Vagina (tissue), 2 donors: ENCODE measurements at places on chromosomes 5 and 9.

DNA sequence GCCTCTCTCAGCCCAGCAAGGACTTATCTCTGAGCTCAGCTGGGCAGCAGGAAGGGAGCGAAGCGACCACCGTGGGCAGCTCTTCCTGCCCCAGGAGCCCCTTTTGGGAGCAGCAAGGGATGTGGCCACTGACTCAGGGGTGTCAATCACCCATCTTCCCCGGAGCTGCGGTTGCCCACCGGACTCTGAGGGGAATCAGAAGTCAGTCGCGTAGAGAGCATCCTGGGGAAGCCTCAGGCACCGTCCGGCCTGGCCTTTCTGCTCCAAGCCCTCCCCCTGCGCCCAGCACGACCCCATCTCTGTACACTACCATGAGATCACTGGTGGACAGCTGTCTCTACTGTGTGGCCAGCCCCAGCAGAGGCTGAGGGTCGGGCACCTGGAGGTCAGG lies 24.6 kb downstream of the GFI1B start:
- DNase-seq: no peak

DNA sequence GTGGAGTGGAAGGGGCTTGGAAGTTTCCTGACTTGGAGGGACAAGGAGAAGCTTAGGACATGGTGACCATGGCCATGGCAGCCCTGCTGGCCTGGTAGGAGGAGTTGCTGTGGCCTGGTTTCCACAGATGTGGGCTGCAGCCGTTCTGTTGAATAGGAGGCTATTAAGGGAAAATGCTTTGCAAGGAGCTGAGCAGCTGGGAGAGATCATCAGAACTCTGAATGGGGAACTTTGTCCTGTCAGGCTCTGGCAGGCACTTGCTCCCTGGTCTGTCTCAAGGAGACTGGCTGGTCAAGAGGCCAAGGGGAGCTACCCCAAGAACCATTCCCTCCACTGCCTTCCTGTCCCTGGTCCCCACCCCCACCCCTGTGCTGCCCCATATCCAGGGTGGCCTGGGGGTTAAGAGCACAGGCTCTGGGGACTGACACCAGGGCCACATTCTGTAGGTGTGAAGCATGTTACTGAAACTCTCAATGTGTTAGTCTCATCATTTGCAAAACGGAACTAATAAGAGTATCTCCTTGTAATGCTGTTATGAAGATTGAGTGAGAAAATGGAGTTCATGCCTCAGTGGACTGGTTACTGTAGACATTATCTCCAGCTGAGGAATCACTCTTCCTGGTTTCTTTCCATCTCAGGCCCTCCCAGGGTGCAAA lies 84.0 kb upstream of the ARAP3 start:
- DNase-seq: no peak

- DNase-seq: no peak
Measured at GRCh38 chr5:123951582-123951977, 439.6 kb downstream of the CSNK1G3 start.

DNA sequence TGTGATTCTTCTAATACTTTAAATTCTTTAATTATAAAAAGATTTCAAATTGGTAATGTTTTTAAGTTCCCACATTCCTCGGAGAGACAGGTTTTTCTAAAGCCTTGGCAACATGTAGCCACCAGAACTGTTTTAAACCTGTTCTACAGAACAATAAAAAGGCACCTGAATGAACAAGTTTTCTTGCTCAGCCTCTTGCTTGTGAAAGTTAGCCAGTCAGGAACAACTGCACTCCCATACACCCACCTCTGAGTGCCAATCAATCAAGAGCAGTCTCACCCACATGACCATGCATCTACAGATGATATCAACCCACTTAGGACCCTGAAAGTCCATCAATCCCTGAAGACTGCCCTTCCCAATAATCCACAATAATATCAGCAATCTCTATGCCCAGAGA lies 62.3 kb downstream of the AP3B1 start:
- no peak for DNase-seq

GRCh38 chr9:36141288-36141687 lies 4.8 kb downstream of the GLIPR2 start:
- no peak for DNase-seq

DNA sequence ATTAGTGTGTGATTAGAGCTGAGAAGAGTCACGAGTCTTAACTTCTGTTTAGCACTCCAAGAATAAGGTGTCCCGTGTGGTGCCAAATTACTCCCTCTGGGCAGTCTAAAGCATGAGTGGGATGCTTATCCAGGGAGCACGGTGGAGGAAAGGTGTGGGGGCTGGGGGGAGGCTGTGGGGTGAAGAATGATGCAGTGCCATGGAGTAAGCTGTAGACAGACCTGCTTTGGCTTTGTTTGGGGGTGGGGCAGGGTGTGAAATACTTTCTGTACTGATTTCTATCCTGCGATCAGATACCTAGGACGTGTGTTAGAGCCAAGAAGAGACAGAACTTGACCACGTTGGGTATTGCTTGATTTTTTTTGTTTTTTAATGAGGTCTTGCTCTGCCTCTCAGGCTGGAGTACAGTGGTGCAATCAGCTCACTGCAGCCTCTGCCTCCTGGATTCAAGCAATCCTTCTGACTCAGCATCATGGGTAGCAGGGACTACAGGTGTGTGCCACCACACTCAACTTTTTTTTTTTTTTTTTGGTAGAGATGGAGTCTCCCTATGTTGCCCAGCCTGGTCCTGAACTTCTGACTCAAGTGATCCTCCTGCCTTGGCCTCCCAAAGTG lies 232.8 kb downstream of the MAN2A1 start:
- DNase-seq: no peak

- no peak for DNase-seq
Measured at GRCh38 chr5:126461838-126462237, 38.6 kb downstream of the GRAMD2B start.

- no peak for DNase-seq
Measured at GRCh38 chr5:98144116-98144515, 629.3 kb upstream of the RGMB start.

DNA sequence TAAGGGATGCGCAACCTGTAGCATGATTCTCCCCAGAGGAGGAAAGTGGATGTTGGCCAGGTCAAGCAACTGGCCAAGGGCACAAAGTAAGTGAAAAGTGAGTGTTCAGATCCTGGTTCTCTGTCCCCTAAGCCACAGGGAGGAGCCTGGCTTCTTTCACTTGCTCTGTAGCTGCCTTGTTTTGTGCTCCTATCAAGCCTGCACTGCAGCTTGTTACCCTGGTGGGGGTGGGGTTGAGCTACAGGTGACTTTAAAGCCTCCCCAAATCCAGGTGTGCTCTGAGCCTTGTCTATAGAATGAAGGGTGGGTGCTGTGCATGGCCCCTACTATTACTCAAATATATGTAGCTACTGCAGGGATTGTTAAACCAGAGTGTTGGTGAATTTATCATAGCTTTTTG lies 32.9 kb downstream of the RALGPS1 start:
- no peak for DNase-seq

DNA sequence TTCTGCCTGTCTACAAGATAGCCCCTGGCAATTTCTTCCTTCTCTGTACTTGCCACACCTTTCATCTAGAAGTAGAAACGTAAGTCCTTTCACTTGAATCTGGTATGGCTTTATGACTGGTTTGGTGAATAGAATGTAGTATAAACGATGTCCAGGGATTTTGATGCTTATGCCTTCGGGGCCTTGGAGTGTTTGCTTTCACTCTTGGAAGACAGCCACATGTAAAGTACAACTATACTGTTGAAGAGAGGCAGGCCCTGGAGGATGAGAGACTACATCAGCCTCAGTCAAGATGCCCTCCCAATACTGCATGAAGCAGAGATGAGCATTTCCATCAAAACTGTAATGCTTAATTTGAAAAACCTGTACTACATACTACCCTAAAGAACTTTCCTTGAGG lies 553.8 kb upstream of the C9orf72 start:
- DNase-seq: no peak

DNA sequence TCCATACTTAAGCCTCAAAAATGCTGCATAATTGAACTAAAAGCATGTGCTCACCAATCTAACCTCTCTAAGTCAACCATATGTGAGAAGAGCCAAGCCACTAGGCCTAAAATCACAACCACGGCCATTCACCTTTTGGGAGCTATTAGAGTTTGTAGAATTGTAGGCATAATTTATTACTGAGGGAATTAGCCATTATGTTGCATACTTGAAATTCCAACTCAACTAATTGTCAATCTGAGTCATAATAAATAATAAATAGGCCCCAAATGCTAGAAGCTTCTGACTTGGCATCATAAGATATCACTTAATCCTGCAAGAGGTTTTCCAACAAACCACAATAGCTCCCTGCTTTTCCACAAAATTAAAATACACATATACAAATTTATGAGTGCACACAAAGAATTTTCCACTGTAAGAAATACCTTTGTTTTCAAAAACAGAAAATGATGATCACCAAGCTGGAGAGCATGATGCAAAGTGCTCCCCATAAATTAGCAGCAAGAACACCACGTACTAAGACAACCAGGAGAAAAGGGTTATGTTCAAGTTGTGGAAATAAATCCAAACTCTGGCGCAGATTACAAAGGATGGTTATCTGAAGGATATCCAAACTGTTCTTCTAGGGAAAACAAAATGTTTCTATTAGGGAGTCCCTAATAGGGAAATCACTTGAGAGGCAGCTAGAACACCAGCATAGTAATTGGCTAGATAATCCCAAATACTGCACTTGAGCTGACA lies 250.0 kb upstream of the SLC30A5 start:
- DNase-seq: no peak

DNA sequence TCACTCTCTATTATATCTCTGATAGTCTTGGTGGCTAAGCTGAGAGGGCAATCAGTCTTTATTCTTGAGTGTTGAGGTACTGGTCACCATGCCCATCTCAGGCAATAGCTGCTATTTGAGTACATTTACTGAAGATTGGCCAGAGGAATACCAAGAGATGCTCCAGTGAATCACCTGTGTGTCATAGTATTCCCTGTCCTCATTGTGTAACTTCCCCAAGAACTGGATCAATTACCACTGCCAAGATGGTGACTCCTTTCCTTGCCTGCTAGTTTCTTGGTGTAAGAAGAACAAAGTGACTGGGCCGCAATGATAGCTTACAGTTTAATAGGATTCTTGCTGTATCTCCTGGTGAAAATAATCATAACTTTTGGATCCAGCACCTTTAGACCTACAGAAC lies 418.7 kb upstream of the KIF2A start:
- no peak for DNase-seq

- no peak for DNase-seq
Measured at GRCh38 chr5:167574464-167574863, 717.0 kb upstream of the WWC1 start.

- DNase-seq: no peak
Measured at GRCh38 chr9:6522263-6522662, 109.3 kb downstream of the UHRF2 start.

- DNase-seq: no peak
Measured at GRCh38 chr5:39274398-39275085, 55.2 kb upstream of the FYB1 start.

DNA sequence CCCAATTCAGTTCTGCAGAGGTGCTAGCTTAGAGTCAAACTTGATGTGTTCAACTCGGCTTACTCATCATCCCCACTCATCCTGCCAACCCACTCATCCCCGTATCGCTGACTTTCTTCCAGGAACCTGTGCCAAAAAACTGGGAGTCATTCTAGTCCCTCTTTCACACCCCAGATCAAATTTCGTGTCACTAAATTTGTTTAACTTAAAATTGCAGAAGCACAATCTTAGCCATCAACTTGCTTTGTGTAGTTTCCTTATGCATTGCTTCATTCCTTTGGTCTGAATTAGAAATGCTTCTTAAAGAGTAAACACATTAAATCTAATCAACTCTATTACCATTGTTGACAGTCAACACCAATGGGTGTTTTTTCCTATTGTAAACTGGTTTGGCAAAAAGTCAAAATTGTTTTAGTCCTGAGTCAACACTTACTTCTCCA lies 162.4 kb downstream of the TTC39B start:
- DNase-seq: no peak

GRCh38 chr5:38524022-38524421 lies 32.4 kb downstream of the LIFR start:
- no peak for DNase-seq

DNA sequence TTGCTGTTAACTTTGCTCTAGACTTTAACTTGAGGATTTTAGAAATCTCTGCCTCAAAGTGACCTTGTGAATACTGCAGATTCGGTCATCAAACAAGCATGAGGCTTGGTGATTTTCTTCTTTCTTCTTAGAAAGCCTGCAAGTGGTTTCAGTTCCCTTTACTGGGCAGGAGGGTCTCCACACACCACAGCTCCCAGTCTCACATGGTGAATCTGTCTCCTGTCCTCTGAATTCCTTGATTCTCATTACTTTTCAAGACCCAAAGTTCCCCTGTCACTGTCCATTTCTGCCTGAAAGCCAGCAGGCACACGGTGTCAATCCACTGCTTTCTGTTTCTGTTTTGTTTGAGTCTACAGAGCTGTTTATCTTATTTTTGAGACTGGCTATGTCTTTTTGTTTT lies 14.1 kb downstream of the HSPB3 start:
- no peak for DNase-seq

GRCh38 chr5:159342840-159343239 lies 12.6 kb upstream of the IL12B start:
- DNase-seq: no peak

- DNase-seq: no peak
Measured at GRCh38 chr5:150058480-150059126, 27.8 kb downstream of the CSF1R start.

- DNase-seq: no peak
Measured at GRCh38 chr9:122122903-122123632, 30.0 kb upstream of the TTLL11 start.

GRCh38 chr5:76194340-76194739 lies 111.2 kb downstream of the SV2C start:
- no peak for DNase-seq

GRCh38 chr5:143772621-143773020 lies 39.3 kb upstream of the HMHB1 start:
- no peak for DNase-seq

DNA sequence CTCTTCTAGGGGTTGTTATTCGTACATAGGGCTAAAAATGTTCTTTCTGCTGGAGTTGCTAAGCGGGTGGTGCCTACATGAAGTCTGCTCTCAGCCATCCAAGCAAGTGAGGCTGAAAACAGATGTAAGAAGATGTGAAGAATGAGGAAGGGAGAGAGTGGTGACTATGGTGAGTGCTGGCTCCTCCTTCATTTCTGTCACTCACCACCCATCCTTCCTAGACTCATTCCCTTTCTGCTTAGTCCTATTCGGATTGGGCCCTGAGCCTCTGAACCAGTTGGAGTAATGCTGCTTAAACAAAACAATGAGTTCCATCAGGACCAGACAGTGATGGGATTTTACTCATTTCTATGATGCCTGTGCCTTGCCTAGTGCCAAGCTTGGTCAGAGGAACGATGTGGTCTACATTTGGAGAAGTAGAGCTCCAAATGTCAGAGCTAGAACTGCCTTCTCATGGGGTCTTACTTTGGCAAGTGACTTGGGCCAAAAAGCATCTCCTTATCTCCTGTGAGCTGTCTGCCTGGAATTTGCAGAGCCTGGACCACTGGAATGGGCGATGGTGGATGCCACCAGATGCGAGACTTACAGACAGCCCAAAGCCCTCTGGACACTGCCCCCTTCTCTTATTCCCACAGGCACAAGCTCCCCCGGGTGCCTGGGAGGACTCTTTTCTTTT lies 192.9 kb downstream of the FBXL7 start:
- no peak for DNase-seq
